ENCODE measurements at places on chromosomes 1 and 21. TPM values are rescaled to one million over a fixed set of nuclear protein-coding genes. Genes with fewer than 3 reads are reported as not detected.

FOXD2 gene
- 0.39 TPM for total RNA-seq

UBE2U gene
- not detected for total RNA-seq

SFN gene
- 551 TPM for total RNA-seq

GNAT2 gene
- total RNA-seq, result not detected

B3GALT2 gene
- not detected for total RNA-seq

Data from A549 treated with AZD2906 at 1 μM for 4 hours (cell line).